Activated CD4-positive, alpha-beta T cell treated with anti-CD3 and anti-CD28 coated beads, Interleukin-2, Interleukin-4, amounts not matched to agents 100 ng/mL and 50 ng/mL, durations not matched to agents 16 hours and 8 hours (primary cell): ENCODE measurements at places on chromosomes 1 and 21.
A peak's percentile ranks its signal among the peaks of the same experiment; 100 is the strongest.

GRCh38 chr1:14543191-14543840 lies 55.2 kb upstream of the KAZN start:
- no peak for DNase-seq

DNA sequence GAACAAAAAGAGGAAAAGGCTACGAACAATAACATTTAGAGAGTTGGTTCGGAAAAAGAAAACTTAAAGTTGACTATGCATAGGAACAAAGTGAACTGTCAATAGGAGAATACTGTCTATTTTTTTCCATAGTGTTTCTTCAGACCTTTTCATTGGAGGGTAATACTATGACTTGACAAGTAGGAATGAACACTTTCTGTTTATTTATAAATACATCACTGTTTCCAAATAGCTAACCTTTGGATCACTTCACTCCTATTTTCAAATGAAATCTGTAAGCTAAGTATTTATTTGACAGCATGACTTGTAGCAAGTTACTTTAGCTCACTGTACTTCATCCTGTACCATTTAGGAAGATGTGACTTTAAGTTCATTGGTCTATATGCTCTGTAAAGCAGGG lies 221.3 kb downstream of the COL24A1 start:
- DNase-seq, result no peak

DNA sequence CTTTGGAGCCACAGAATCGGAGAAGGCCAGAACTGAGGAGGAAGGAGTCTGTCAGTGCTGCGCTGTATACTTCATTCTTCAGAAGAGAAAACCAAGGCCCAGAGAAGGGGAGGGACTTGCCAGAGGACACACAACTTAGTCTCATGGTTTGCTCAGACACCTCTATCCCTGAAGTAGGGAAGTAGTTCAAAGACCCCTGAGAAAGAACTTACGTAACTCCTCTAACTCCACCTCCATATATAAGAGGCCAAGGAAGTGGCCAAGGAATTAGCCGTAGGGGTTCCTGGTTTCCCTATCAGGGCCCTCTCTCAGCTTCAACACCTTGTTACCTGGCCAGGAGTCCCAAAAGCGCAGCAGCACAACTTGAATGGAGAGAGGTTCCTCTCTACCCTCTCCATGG lies 580 bp upstream of the NECTIN4 start:
- DNase-seq, result no peak

GRCh38 chr1:66033781-66034180 lies 241.1 kb downstream of the PDE4B start:
- DNase-seq, result no peak

DNA sequence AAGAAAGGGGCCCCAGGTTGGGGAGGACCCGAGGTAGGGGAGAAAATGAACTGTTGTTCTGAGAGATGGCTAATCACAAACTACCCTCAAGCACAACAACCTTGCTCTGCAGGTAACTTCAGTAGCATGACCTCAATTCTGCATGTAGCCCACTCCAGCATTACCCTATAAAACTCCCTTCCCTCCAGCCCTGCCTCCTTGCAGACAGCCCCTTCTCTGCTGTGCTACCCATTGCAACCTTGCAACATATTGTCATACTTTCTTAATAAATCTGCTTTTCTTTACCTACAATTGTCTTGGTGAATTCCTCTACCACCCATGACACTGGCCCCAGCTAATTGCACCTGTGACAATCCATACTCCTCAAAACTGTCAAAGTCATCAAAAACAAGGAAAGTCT lies 428.9 kb downstream of the MATN1 start:
- no peak for DNase-seq

GRCh38 chr1:234672349-234673135 lies 62.6 kb upstream of the IRF2BP2 start:
- no peak for DNase-seq

- DNase-seq, result no peak
These were observed 12.0 kb downstream of the PPFIA4 start for GRCh38 chr1:203038217-203038741.

- no peak for DNase-seq
These were observed 61.2 kb upstream of the TNR start for GRCh38 chr1:175804561-175804960.

GRCh38 chr1:15027515-15027986 lies 126.0 kb upstream of the TMEM51 start:
- DNase-seq, result peak; percentile 32

DNA sequence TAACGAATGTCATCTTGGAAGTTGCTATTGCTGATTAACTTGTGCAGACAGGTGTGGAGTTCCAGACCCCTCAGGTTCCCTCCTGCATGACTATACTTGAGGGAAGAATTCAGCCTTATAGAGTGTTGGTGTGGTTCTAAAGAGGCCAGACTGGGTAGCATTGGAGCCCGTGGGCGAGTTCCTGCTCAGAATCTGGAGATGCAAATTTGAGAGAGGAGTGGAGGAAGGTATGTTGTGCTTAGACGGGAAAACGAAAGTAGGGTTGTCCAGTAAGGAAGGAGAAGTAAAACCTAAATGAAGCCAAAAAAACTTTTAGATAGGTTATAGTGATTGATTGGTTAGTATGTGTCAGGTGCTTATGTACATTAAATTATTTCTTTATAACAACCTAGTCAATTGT lies 79.2 kb downstream of the ZNF326 start:
- DNase-seq, result no peak

- DNase-seq, result no peak
These were observed 30.8 kb upstream of the UHMK1 start for GRCh38 chr1:162466797-162467196.

DNA sequence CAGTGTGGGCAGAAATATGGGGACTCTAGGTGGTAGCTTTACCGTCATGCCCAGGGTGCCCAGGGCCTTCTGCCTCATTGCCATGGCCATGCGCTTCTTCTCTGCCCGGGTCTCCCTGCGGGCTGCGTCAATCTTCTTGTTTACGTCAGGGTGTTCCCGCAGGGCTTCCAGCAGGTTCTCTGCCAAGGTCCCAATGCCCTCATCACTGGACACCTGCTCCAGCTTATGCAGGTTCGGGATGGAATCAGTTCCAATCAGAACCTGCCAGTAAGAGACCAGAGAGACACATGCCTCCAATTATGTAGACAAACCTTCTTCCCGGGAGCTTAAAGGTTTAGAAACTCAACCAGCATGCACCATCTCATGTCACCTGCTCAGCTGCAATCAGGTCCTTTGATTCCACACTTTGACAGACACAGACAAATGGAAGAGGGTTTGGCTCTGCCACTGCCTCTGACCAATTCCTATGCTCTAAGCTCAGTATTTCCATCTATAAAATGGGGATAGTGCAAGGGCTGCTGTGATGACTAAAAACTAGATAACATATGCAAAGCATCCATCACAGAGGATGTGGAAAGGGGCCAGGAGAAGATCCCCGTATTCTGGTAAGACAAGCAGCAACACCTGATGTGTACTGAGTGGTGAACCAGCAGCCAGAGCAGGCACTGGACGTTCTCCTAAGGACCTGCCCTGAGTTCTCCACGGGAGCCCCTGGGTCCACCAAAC lies 121.2 kb downstream of the UBR4 start:
- no peak for DNase-seq

DNA sequence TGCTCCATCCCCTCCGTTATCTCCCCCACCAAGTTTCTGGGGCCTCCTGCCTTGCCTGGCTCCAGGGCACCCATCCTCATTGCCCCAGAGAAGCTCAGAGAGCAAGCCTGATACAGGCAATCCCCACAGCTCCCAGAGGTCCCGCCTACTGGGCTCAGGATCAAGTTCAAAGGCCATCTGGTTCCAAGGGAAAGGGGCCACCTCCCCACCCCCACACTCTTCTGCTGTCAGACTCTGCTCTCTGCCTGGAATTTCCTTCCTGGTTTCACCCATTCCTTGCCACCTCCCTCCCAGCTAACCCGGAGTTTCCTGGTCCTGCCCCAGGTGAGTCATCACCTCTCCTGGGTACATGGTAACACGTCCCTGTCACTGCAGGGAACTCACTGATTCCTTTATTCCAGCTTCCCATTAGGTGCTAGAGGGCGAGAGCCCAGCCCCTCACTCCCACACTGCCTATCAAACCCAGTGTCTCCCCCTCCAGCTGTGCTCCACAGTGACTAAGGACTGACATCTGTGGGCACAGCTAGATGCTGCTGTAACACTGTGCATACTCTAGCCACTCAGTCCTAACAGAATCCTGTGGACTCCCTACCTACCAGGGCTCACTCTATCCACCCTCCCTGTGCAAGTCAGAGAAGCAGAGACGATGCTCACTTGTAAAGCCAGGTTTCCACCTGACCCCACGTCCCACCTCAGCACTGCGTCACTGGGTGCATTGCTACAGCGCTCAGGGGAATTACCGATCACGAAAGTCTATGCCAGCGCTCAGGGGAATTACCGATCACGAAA lies 21.8 kb downstream of the RSPH1 start:
- no peak for DNase-seq

GRCh38 chr21:31537872-31538576 lies 121.5 kb upstream of the SOD1 start:
- no peak for DNase-seq

- no peak for DNase-seq
These were observed 73.5 kb downstream of the JAK1 start for GRCh38 chr1:64892576-64893573.

DNA sequence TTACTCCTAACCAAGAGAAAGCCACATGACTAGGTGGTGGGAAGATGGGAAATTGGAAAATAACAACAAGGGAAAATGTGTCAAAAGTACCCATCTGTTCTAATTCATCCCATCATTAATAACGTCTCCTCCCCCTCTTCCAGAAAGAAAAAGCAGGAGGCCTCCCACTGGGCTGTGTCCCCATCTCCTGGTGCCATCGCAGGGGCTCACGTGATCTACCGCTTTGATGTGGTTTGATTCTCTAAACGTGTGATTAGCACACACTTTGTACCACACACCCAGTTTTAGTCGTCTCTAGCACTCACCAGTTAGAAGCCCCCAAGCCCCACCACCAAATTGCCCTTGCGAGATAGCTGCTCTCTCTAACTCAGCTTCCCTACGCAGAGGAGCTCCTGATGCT lies 353.6 kb downstream of the RRAGC start:
- DNase-seq, result no peak

GRCh38 chr1:63266857-63267256 lies 55.5 kb upstream of the FOXD3 start:
- DNase-seq, result no peak
